Stimulated activated CD8-positive, alpha-beta memory T cell treated with anti-CD3 and anti-CD28 coated beads, Interleukin-7, amount 100 ng/mL, for 1 hour (primary cell): ENCODE measurements at places on chromosomes 5 and 9.

GRCh38 chr5:92041206-92041605, 658.1 kb upstream of the ARRDC3 start:
- DNase-seq, result no peak

GRCh38 chr5:157708866-157709265, 22.4 kb upstream of the THG1L start:
- DNase-seq, result no peak

DNA sequence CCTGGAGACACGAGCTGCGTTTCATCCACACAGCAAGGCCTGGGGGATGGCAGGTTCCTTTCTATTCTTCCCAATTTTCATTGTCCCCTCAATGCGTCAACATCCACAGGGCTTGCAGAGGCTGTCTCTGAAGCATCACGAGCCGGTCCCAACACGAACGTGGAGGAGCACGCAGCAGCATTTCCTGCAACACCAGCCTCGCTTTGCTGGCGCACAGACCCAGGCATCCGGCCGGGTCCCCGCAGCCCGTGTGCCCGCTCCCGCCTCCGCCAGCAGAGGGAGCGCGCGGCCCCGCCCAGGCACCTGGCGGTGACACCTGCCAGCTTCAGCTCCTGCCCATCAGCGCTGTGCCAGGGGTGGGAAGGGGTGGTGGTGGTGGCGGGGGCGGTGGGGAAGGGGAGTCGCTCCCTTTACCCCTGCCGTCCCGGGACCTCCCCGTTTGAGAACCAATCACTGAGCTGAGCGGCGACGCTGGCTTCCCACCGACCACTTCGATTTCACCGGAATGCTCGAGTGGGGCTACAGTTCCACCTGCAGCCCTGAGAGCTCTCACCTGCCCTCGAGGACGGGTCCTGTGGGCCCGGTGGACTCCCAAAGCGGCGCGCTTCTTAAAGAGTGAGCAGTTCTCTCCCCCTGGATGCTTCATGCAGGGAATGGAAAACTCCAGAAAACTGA, 464.5 kb downstream of the ICE1 start:
- no peak for DNase-seq

- DNase-seq, result no peak
Observed at GRCh38 chr5:14268738-14269137, 125.6 kb downstream of the TRIO start.

DNA sequence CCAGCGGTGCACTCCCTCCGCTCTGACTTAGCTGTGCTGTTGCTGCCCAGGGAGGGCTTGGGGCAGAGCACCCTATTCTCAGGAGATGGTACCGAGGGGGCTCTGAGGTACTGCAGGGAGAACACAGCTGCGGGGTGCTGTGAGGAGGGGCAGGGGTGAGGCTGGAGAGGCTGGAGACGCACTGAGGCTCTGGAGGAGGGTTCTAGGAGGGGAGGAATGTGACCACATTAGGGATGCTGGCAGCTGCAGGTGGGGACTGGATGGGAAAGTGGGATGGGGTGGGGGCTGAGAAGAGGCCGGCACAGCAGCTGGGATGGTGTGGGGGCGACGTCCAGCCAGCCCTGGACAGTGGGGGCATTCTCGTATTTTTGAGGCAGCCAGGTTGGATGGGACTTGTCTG, 20.9 kb downstream of the NCS1 start:
- DNase-seq, result no peak

DNA sequence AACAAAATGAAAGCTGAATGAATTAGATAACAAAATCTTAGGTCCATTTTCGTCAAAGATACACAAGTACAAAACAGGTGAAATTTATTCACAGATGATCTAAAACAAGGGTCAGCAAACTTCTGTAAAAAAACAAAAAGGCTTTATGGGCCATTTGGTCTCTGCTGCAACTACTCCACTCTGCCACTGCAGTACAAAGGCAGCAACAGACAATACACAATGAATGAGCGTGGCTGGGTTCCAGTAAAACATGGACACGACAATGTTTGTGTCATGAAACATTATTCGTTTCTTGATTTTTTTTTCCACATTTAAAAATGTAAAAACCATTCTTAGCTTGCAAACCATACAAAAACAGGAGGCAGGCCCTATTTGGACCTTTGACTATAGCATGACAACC, 71.9 kb downstream of the ECPAS start:
- DNase-seq, result no peak

GRCh38 chr9:2055203-2055658, 40.1 kb downstream of the SMARCA2 start:
- DNase-seq, result no peak

DNA sequence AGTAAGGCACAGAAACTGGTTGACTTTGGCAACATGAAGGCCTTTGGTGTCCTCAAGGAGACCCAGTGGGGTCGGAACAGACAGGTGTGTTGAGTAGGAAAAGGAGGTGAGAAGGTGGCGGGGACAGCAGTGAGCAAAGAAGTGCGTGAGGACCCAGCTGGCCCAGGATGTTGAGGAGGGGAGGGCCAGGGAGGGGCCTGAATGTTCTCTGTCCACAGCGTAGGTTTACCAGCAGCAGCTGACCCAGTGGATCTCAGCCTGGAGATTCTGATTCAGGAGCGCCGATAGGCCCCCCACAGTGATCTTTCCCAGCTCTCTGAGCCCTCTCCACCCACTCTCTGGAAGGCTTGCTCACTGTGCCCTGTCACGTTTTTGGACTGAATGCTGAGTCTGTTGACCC, 88.5 kb downstream of the DAB2IP start:
- no peak for DNase-seq

- no peak for DNase-seq
Observed at GRCh38 chr5:25573691-25574090, 928.9 kb upstream of the CDH10 start.
